ENCODE measurements at places on chromosomes 2 and 18.

DNA sequence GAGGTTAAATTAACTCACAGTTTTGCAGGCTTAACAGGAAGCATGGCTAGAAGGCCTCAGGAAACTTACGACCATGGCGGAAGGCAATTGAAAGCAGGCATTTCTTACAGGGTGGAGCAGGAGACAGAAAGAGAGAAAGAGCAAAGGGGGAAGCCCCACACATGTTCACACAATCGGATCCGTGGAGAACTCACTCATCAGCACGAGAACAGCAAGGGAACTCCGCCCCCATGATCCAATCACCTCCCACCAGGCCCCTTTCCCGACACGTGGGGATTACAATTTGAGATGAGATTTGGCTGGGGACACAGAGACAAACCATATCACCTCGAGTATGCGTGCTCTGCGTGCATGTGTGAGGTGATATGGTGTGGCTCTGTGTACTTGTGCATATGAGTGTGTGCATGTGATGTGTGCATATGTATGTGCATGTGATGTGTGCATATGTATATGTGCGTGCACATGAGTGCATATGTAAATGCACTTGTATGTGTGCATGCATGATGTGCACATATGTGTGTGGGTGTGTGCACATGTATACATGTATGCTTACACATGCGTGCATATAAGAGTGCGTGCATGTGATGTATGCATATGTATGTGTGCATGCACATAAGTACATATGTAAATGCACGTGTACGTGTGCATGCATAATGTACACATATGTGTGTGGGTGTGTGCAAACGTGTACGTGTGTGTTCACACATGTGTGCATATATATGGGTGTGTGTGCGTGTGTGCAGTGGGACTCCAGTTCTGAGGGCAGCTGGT is 108.7 kb upstream of the HDAC4 start:
- no peak for DNase-seq

DNA sequence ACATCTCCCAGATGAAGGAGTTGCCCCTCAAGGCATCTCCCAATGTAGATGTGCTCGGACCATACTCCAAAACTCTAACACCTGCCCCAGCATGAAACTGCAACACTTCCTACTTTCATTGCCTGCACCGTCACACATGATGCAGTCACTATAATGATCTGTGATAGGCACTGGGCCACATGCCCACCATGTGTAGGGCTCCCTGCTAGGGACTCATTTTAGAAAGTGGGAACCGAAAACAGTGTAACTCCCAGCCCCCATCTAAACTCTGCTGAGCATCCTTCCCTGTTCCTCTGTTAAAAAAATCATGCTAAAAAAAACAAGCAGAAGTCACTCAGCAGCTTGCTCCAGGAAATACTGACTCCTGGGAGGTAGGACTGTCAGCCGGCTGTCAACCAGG is 496.1 kb upstream of the RAB6C start:
- DNase-seq: no peak

GRCh38 chr2:20366672-20367116 is 16.1 kb upstream of the PUM2 start:
- DNase-seq: no peak

- no peak for DNase-seq
Observed at GRCh38 chr2:118577202-118577601, 270.2 kb downstream of the EN1 start.

- no peak for DNase-seq
Observed at GRCh38 chr2:17388798-17389197, 129.4 kb downstream of the RAD51AP2 start.

DNA sequence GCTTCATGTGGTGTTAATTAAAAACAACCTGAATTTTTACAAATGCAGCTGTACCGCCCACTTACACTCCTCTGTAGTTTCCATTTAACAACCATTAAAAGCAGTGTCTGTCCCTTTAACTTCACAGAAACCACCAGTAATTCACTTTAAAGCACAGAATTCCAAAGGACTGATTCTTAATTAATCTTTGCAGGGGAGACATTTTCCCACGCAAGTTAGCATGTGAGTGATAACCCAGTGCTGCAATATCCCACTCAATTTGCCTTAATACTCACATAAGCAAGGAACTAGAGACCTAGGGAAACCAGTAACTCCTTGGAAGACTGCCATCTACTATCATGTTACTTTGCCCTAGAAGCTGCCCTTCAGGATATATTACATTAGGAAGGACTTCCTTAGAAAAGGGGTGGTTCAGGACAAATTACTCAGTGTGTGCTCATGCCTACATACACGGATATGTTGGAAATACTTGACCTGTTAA is 102.3 kb downstream of the OSR1 start:
- no peak for DNase-seq

- DNase-seq: no peak
Observed at GRCh38 chr2:196801674-196802261, 2.3 kb upstream of the GTF3C3 start.

GRCh38 chr2:139439100-139439499 is 658.9 kb upstream of the NXPH2 start:
- no peak for DNase-seq

DNA sequence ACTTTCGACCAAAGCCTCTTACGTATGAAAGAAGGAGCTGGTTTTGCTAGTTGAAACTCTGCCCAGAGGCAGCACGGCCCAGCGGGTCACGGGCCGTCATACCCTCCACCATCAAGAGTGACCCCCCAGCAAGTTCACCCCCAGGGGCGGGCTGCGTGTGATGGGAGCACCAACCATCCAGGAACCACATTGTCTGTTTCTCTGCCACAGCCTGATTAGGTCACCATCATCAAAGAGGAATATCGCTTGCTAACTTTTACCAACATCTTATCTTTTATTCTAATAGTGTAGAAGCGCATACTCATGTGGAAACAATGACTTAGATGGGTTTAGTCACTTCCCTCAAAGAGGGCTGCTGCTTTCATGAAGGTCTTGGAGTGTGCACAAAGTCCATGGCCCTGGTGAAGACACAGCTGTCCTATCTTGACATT is 116.6 kb upstream of the SMIM21 start:
- DNase-seq: no peak

- DNase-seq: no peak
Observed at GRCh38 chr2:187924293-187924692, 367.4 kb upstream of the GULP1 start.

- no peak for DNase-seq
Observed at GRCh38 chr2:2913601-2914120, 464.0 kb downstream of the EIPR1 start.

GRCh38 chr2:149049142-149049541 is 10.6 kb downstream of the LYPD6B start:
- DNase-seq: no peak

DNA sequence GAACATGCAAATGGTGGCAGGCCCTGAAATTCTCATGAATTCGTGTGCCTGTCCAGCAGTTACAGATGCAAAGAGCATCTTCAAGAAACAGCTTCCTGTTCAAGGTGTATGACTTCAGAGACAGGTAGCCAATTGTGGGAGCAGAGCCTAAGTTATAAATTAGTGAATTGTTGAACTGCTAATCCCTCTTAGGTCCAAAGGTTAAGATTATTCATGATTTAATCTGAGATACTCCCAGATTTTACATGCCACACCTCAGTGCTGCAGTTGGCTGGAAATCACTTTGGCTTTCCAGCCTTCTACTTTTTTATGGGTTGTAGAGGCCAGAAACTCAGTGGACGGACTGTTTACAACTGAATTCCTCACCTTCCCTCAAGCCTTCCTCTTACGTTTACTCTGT is 247.8 kb downstream of the AGPS start:
- no peak for DNase-seq

DNA sequence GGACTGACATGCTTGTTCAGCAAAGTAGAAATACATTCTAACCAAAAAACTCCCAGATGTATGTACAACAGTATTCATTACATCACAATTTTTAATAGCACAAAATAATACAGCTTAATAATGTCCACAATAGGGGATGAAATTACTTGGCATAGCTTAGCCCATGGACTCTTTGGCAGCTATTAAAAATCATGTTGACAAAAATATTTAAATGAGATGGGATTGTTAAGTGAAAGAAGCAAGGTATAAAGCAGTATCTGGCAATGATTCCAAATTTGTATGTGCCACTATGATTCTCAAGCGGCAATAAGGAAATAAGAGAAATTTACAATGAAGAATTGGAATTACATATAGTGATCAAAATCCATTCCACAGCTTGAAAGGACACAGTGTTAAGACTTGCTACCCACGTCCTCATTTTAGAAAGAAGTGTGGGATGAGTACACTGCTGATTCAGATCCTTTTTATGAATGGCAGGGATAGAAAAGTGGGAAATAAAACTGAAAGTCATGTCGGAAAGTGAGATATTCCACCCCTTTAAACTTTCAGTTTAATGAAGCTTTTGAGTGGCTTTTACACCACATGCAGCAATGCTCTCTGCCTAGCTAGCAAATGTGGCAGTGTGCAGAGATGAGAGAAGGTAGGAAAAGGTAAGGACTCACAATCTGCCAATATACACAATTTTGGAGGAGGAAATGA is 2.4 kb downstream of the GAREM1 start:
- no peak for DNase-seq
